ENCODE measurements at places on chromosomes 6 and 20.

DNA sequence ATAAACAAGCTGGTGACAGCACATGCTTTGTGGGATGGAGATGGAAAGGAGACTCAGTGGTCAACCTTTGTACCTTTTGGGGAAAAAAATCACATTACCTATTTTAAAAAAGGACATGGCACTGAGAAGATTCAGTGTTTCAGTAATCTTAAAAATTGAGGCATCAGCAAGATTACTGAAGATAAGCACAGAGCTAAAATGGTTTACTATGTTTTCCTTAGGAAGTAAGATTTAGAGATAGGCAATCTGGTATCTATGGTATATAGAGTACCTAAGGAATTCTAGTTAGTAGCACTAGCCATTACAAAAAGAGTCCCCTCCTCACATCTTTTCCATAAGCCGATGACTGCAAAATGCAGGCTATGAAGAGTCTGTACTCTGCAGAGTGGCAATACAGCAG, 35.7 kb downstream of the TOMM6 start:
- DNase-seq: no peak

- no peak for DNase-seq
These were observed 365.6 kb downstream of the FARS2 start for GRCh38 chr6:5626727-5627426.

DNA sequence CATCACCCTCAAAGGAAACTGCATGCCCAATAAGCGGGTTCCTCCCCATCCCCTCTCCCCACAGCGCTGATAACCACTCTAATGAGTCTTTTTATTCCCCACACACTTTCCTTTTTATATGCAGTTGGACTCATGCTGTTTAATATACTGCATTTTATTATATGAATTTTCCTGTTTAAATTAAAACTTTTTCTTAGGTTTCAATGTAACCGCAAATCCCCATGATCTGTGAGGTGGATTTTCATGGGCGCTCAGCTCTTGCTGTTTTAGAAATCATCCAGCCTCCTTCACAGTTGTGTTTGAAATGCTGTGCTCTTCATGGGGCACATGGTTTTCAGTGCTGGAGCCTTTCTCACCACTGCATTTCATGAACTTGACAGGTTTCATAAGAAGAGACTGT, 165.1 kb upstream of the LAMP5 start:
- DNase-seq: no peak

GRCh38 chr6:97059473-97059872, 134.9 kb downstream of the KLHL32 start:
- DNase-seq: no peak

DNA sequence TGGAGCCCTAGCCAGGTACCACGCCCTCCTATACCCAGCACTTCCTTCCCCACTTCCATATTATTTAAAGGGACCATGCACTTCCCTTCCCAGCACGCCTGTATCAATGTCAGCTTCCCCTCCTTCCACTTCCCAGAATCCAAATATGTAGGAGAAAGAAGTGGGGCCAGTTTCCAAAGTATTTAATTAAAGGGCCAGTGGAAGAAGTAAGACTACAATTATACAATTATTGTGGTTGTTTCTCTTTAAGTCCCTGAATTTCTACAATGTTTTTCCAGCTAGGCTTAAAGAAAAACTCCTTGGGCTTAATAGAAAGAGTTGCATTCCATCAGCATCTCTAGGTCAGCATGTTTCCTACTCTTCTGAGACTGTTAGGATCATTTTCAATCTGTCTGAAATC, 515.8 kb downstream of the PREX1 start:
- no peak for DNase-seq

GRCh38 chr6:142819603-142820337, 125.2 kb downstream of the HIVEP2 start:
- DNase-seq: no peak

GRCh38 chr20:24388828-24389380, 80.5 kb upstream of the SYNDIG1 start:
- DNase-seq: no peak

GRCh38 chr6:147869869-147870268, 361.4 kb downstream of the SAMD5 start:
- no peak for DNase-seq

Data from right renal pelvis (tissue), 4 donors.